ENCODE measurements at places on chromosomes 1 and 21.
A peak's percentile ranks its signal among the peaks of the same experiment; 100 is the strongest.

DNA sequence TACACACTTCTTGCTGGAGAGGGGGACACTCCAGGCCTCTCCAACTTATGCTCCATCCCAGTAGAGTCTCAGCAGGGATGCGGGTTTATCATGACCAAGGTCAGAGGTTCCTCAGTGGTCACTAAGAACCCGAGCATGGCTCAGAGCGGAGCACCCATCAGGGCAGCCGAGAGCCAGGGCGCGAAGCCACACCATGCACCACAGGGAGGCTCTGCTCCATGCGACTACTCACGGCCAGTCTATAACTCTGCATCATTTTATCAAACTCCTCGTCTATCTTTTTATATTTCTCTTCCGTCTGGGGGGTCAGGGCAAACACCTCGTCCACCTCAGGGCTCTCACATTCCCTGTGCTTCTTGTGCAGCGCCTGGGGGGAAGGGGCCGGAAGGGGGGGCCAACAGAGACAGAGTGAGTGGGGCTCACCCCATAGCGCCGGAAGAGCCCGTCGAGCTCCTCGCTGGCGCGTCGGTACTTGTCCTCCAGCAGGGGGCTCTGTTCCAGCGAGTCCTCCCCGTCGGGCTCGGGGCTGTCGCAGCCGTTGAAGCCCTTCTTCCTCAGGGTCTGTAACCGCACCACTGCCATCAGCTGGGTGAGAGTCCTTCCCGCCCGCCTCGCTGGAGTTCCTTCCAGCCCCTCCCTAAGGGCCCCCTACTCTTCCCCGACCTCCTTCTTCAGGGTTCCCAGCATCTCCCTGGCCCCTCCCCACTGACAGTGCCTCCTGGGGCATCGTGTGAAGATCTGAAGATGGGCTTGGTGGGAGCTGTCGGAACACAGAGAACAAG lies 20.0 kb downstream of the MEF2D start:
- DNase-seq: no peak

GRCh38 chr1:100816049-100816448 lies 78.6 kb downstream of the EXTL2 start:
- DNase-seq: no peak

DNA sequence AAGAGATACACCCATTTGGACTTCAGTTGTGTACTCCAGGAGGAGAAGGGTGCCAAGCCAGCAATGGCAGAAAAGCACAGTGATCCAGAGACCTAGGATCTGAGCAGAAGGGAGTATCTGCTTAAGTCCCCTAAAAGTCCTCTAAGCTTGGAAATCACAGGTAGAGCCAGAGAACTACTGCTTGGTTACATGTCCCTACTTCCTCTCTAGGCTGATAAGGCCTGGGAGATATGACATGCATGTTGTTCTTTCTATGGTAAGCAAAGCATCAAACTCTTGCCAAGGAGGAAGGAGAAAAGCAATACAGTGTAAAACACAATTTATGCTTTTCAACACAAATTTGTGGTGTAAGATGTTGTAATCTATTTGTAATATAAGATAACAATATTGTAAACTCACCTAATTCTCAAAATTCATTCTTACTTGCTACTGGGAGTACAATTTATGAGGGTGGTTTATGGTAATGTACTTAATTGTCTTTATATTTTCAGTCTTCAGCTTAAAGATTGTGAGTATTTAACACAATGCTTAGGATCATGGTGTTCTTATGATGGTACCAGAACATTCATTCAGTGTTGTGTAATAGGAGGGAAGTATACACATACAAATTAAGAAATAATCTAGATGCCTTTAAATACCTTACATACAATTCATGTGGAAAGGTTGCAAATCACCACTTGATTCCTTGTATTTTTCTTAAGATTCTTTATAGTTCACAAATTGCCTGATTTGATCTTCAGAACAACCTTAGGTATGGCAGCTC lies 49.1 kb upstream of the GNG12 start:
- no peak for DNase-seq

- no peak for DNase-seq
Measured at GRCh38 chr1:113983391-113983790, 4.1 kb downstream of the OLFML3 start.

DNA sequence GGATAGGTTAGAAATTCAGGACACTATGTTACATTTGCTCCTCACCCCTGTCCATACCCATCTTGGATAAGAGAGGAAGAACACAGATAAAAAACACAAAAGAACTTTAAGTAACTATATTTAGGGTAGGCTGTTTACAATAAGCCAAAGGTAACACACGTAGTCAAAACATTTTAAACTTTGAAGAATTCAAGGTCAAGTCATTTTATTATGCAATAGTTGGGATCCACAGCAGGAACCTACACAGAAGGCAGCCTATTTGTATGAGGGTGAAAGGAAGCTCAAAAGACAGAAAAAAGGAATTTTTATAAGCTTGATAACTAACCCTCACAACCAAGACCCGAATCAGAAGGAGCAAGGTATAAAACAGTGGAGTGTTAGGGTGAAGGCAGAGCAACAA lies 89.6 kb downstream of the ZSWIM5 start:
- no peak for DNase-seq

DNA sequence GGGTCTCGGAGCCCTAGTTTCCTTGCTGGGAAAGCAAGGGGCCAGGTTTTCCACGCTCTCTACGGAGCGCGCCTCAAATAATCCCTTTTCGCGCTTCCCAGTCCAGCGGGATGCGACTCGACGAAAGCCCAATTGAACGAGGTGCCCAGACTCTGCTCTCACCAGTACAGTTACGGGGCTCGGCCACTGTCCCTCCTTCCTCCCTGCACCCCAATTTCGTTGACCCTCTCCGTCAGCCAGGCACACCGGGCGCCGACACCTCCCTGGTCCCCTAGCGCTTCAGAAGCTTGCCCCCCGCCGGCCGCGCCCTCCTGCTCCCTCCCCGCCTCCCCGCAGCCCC lies 389 bp downstream of the SEMA6C start:
- DNase-seq: no peak

- DNase-seq: peak; percentile 51
Measured at GRCh38 chr1:85628791-85629531, 48.4 kb downstream of the CCN1 start.

- DNase-seq: no peak
Measured at GRCh38 chr1:235006816-235007215, 121.8 kb downstream of the TOMM20 start.

GRCh38 chr1:113219377-113219776 lies 146.4 kb downstream of the LRIG2 start:
- DNase-seq: no peak

DNA sequence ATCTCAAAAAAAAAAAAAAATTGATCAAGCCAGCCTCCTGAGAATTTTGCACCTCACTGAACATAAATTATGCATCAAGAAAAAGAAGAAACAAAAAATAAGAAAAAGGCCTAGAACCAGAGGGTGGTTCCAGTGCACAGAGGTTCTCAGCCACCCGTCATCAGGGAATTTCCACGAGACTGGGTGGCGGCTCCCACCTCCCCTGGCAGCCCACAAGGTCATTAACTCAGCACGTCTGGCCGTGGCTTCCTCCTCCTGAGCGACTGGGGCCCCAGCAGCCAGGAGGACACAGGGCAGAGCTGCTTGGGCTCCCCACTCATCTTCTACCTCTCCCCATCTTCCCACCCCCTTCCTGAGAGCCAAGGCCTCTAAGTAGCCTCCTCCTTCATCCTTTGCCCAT lies 15.7 kb upstream of the TMEM51 start:
- DNase-seq: no peak

- no peak for DNase-seq
Measured at GRCh38 chr1:8104278-8105236, 78.4 kb upstream of the ERRFI1 start.

DNA sequence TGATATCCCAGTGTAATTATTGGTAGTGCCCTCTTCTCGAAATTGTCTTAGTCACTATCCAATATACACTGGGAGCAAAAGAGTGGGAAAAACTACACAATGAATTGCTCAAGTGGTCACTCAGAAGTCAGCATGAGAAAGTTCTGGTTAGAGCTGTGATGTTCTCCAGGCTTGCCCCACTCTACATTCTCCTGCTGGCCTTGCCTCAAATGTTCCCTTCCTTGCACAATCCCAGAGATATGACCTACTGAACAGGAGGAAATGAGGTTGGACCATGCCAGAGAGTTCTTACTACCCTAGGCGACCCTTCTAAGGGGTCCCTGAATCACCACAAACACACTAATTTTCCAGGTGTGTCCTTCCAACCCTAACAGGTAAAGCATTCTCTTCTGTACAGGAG lies 40.8 kb downstream of the GLUL start:
- DNase-seq: no peak

- no peak for DNase-seq
Measured at GRCh38 chr1:223840254-223840653, 5.5 kb downstream of the TP53BP2 start.

DNA sequence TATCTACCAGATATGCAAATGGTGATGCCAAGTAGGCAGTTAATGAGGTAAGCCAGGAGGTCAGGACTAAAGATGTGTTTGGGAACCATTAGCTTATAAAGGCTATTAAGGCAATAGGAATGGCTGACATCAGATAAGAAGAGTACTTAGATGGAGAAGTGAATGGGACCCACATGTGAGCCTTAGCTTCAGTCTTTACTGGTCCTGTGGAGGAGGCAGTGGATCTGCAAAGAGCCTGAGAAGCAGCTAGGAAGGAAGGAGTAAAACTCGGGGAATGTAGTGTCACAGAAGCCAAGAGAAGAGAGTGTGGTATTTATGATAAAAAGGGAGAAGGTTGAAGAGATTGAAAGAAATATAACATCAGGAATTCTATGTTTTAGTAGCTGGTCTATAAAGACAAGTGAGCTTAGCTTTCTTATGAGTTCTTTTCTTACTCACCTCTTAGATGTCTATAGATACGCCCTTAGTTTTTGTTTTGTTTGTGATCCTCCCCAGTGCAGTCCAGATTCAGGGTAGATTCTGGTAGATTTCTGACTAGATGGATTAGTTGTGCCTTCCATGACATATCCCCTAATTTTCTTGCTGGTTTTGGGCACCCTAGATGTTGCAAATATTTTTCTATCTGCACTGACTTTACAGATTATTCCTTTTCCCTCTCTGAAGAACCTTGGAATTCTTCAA lies 39.4 kb downstream of the SLAMF6 start:
- no peak for DNase-seq

DNA sequence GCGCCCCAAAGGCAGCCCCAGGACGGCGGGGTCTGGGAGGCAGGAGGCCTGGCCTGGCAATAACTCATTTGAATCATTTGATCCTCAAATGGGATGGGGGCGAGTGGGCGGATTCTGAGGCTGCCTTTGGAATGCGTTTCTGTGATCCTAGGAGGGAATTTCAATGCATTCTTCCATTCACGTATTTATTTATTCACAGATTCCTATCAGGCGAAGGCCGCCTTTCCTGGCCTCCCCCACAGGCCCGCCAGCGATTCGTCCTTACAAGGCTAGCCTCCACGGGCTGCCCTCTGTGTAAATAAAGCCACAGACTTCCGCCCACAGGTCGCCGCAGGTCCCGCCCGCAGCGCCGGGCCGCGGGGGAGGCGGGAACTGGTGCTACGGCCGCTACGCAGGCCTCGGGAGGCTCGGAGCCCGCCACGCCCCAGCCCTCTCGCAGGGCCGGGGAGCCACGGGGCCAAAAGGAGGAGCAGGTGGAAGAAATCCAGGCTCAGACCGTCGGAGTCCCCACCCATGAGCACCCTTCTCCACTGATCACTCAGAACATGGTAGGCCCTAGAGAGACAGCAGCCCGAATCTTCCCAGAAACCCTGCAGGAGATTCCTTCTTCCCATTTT lies 31.3 kb upstream of the JUN start:
- peak; percentile 74 for DNase-seq

GRCh38 chr21:35401476-35401875 lies 352.4 kb upstream of the RUNX1 start:
- no peak for DNase-seq

GRCh38 chr1:176552217-176552991 lies 89.4 kb downstream of the PAPPA2 start:
- no peak for DNase-seq

DNA sequence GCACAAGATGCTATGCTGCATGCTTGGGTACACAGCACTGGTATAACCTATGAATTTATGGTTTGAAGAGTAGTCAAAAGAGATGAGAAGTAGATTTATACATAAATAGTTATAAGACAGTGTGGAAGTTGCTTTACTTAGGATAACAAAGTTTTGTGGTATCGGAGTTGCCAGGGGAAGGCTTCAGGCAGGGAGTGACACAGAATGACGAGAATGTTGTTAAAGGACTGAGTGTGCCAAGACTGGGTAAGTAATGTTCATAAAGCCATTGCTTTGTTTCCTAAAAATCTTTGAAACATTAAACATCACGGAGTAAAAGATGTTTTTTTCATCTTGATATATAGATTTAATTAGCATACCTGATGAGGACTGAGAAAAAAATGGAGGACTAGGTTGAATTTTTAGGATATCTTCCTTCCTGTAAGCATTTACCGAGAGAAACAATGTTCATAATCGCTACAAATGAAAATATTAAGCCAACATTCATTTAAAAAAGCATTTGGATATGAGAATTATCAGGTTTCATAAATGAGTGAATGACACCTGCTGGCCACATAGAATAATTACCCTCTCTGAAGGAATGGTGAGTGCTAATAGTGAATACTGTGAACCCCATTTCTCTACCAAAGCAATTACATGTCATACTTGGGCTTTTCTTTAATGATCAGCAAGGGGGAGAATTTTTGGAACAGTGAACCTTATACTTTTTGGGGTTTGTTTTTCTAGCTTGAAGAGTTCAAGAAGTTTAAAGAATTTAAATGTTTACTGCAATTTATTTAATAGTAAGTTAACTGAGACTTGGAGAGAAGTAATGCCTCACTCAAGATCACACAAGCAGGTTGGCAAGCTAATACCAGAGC lies 28.4 kb downstream of the EXTL2 start:
- DNase-seq: no peak

GRCh38 chr1:97942161-97943123 lies 21.6 kb upstream of the DPYD start:
- no peak for DNase-seq

DNA sequence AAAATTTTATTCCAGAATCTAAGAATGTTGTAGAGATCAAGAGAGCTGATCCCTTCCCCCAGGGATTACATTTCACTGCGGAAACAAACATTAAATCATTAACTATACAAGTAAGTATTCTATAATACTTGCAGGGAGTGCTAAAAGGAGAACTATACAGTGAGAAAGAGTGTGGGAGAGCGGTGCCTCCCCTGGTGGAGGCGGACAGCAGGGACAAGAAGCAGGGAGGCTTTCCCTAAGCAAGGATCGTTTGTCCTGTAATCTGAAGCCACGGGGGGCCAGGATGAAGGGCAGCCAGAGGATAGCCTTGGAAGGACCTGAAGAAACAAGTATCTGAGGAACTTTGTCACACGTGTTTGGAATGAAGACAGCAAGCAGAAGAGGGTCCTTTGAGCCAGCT lies 40.1 kb downstream of the SLC9C2 start:
- DNase-seq: no peak

DNA sequence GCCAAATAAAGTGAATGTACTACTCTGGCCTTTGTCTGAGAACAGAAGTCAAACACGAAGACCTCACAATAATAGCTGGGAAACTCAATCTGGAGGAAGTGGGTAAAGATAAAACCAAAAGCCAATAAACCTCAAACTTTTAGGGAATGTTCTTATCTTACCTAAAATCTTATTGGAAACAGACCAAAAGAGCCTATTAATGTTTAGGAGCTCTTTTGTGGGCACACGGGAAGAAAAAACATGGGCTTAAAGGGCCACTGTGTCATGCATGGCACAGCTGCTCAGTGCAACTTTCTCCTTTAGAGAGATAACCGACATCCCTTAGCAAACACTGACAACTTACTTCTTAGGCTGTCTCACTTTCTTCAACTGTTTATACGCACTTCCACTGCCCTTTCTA lies 16.1 kb downstream of the EIF2B3 start:
- DNase-seq: no peak

All from HS-5 (cell line).